ENCODE measurements at places on chromosomes 3 and 15.

DNA sequence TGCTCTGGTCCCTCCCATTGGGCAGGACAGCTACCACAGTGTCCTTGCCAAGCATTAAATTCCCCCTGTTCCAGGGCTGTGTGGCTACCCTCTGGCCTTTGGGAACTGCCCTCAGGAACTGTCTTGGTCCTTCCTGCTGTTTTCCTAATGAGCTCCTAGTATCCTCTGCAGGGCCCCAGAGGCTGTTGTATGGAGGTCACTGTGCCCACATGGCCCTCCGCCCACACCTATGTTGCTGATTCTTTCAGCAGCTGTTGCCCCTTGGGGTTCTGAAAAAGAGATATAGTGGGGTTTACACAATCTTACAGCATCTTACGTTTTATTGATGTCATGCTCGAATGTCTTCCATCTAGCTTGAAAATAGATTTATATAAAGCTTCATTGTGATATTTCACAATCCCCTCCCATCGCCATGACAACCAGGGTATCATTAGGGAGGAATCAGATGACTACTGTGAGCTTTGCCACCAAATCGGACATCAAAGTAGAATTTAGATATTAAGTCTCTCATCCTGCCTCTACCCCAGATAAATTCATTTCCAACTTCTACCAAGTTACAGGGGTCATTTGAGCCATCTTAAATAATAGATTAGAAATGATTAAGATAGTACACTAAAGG is 97.1 kb upstream of the NR2E3 start:
- no peak for DNase-seq

DNA sequence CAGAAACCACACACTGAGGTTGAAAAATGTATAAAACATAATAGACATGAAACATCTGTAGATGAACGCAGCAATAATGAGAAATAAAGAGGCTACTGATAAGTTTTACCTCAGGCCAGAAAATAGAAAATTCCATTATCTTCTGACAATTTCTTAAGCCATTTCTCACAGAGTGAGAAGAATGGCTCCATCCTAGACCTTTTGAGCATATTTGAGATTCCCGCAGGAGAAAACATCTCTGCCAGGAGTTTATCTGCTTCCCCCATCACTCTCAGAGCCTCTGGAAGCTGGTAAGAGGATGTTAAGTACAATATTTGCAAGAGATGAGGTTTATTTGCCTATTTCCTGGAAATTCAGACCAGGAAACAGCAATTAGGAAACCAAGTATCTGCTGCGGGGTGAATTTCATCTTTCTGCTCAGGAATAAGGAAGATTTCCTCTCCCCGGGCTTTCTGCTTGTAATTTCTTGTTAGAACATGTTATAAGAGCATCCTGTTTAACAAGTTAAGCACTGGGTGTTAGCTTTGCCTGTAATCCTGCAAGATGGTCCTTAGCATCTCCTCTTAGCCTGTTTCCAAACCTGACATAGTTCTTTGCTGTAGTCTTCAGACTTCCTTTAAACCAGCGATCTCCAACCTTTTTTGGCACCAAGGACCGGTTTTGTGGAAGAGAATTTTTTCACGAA is 54.8 kb downstream of the ATP13A4 start:
- no peak for DNase-seq

DNA sequence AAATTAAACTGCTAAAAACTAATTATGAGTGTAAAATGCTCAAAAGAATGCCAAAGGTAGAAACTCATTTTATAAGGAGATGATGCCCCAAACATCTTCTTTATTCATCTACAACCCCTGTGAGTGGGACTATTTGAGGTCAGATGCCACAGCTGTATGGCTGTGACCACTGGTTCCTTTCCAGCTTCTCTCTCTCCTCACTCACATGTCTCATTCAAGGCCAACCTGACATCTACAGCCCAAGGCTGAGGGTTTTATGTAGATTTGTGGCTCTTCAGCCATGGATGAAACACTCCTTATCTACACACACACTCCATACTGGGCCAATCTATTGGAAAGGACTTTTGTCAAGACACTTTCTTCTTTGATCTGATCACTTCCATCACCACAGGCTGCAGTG is 231.3 kb downstream of the KCNMB2 start:
- no peak for DNase-seq

- DNase-seq = no peak
Measured at GRCh38 chr15:70245932-70246622, 148.4 kb upstream of the TLE3 start.

DNA sequence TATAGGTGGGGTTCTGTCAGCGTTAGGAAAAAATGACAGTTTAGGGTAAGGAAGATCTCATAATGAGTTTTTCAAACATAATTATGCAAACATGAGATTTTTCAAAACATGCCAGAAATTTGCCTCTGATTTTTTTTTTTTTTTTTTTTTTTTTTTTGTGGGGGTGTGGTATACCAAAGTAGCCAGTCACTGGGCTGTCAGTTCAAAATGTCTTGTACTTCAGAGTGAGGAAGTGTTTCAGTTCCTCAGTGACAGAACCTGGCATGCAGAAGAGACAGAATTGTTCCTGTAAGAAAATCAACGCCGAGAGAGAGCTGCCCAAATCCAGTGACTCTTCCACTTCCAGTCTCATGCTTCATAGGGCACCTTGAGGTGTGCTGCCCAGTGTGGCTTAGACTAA is 9.7 kb downstream of the NCBP2 start:
- no peak for DNase-seq
